ENCODE measurements at places on chromosomes 13 and 19. TPM values are rescaled to one million over a fixed set of nuclear protein-coding genes. Genes with fewer than 3 reads are reported as not detected.
A peak's percentile ranks its signal among the peaks of the same experiment; 100 is the strongest.

The KLF1 gene
- total RNA-seq: not detected

The GRWD1 gene
- total RNA-seq: 36.2 TPM

DNA sequence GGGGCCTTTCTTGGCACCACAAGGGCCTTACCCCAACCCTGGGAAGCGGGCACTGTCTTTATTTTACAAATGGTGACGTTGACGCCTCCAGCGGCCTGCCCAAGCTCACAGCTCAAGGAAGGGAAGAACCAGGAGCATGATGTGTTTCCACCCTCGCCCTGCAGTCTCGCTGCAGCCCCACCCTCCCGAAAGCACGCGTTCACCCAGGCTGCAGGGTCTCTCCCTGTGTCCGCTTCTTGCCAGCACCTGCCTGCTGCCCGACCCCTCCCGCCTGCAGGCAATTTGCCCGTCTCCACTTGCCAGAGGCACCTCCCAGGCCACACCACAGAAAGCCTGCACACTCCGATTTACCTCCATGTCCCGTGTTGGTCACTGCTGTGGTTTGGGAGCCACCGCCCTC is 76.6 kb downstream of the SLC15A1 start:
- DNase-seq: no peak

- DNase-seq: peak; percentile 94
Observed at GRCh38 chr19:17260842-17261325, 3.7 kb downstream of the USHBP1 start.

DNA sequence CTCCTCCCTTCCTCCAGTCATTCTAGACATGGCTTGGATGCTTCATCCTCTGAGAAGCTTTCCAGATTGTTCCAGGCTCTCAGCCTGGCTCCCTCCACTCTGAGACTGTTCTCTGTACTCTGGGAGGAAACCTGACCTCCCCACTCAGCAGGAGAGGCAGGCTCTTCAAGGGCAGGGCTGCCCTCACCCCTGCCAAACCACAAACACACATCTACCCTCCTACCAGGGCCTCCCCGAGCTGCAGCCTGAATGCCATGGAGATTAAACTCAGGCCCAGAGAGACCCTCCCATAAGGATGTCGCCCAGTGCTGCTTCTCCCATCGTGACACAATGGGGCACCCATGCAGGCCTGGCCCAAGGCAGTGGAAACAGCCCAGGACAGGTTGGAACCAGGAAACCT is 16.2 kb downstream of the NUMBL start:
- DNase-seq: no peak
